ENCODE measurements at places on chromosomes 7 and 10. TPM values are rescaled to one million over a fixed set of nuclear protein-coding genes. Genes with fewer than 3 reads are reported as not detected.

Gene ARPC1B
- total RNA-seq: 243 TPM

Gene C10orf67
- total RNA-seq: 0.18 TPM

Gene DIP2C
- 8.6 TPM for total RNA-seq

GRCh38 chr10:103350175-103350516, 794 bp downstream of the PCGF6 start:
- H3K27ac ChIP-seq: peak overlapping the region; percentile 95
- no peaks in the 10 kb centered on the region for H3K27me3 ChIP-seq
- peak overlapping the region; percentile 98 for H3K4me3 ChIP-seq

DNA sequence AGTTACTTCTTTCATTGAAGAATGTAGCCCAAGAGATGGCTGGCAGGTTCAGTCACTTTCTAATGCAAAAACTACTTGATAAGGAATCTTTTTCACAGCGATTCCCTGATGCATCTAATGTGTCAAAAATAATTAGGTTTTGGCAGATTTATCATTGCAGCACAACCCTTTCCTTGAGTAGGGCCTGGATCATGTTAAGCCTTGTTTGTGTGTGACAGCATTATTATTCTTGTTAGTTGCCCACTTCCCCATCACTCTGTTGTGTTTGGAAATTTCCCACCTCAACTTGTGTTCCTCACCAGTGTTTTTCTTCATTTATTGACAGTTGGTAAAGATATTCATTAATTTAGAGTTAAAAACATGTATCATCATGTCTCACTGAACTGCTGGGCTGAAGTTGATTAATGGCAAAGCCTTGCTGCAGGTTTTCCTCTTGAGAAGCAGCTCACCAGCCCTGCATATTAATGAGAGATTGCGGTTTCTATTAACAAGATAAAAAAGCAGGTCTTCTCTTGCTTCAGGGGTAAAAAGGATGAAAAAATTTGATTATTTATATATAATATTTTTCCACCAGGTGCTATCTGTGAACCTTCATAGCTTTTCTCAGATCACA, 233.3 kb upstream of the MDFIC start:
- no peaks in the 10 kb centered on the region for H3K36me3 ChIP-seq
- no peak overlapping the region for H3K27ac ChIP-seq
- H3K4me1 ChIP-seq: no peaks in the 10 kb centered on the region
- no peak for DNase-seq

DNA sequence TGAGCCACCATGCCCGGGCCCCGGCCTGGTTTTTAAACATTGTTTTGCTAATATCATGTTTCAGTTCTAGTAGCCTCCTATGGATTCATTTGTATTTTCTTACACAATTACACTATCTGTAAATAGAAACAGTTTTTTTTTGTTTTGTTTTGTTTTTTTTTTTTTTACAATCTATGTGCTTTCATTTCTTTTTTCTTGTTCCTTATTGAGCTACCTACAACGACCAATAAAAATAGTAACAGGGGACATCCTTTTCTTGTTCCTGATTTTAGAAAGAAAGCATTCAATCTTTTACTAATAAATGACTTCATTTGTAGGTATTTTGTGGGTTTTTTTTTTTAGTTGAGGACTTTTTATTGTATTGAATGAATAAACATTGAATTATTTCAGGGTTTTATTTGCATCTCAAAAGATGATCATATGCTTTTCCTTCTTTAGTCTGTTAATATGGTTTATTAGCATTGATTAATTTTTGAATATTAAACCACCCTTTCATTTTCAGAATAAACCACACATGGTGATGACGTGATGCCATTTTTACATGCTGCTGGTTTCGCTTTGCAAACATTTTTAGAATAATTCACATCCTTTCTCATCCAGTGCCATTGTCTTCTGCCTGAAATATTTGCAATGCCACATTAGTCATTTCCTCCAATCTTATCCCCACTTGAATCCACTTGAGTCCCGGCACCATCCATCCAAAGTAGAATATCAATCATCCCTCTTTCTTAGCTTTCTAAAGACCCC, 18.1 kb upstream of the AKR1E2 start:
- H3K36me3 ChIP-seq: no peaks in the 10 kb centered on the region
- no peaks in the 10 kb centered on the region for H3K27me3 ChIP-seq
- H3K27ac ChIP-seq: peak overlapping the region; percentile 53
- DNase-seq: peak; percentile 86
- no peak overlapping the region for H3K4me3 ChIP-seq

DNA sequence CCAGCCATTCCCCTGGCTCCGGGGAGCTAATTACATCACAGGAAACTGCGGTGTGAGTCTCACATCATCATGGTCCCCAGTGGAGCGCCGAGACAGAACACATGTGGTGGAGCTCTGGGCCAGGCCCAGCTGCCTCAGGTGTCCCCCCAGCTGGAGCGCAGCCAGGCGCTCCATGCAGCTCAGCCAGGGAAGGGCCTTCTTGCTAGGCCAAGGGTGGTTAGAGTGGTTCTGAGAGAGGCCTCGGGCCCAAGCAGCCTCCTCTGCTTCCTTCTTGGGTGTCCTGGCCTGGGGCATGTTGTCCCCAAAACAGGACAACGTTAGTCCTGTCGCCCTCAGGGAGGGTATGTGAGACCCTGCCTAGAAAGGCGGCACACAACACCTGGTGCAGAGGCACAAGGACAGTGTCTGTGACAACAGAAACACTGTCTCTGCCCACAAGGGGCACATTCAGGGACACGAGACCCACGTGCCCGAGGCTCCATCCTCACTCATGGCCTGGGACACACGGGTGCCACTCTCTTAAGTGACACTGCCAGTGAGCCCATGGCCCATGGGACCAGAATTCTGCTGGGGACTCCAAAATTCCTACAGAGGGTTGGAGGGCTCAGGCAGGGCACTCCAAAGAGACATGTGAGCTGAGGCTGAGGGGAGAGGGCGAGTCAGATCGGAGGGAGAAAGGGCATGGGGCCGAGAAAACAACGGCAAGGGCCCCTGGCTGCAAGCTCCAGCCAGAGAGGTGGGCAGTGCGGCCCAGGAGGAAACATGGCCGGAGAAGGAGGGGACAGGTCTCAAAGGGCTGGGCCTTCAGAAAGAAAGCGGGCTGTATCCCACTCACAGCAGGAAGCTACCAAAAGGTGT, 37.0 kb upstream of the RET start:
- no peaks in the 10 kb centered on the region for H3K36me3 ChIP-seq
- H3K4me1 ChIP-seq: no peaks in the 10 kb centered on the region
- no peak overlapping the region for H3K27ac ChIP-seq
- DNase-seq: no peak
- H3K4me3 ChIP-seq: no peak overlapping the region

GRCh38 chr7:154183482-154183881, 131.3 kb downstream of the DPP6 start:
- no peak for DNase-seq
- no peaks in the 10 kb centered on the region for H3K36me3 ChIP-seq
- no peak overlapping the region for H3K27ac ChIP-seq
- H3K4me3 ChIP-seq: no peak overlapping the region
- H3K27me3 ChIP-seq: no peaks in the 10 kb centered on the region

DNA sequence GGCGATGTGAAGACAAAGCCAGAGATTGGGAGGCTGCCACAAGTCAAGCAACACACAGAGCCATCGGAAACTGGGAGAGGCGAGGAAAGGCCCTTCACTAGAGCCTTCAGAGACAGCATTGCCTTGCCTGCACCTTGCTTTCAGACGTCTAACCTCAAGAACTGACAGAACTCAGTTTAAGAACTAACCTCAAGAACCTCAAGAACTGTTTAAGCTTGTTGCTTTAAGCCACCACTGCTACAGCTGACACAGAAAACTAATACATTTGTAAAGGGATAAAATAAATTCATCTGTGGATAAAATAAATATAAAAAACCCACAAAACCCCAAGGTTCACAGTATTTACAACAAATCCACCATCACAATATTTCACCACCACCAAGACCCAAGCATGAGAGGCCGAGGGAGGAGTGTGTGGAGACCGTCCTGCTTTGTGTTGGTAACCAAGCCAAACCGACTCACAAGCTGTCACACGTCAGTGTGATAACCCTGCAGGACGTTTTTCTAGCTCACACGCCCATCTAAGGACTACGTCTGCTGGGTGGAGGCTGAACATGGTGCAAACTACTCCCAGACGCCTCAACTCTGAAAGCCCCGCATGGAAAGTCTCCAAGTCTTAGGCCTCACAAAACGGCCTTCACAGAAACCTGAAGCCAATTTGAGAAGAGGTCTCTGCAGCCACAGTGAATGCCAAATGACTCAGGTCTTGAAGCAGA, 116.8 kb downstream of the ABLIM1 start:
- DNase-seq: peak; percentile 91
- no peaks in the 10 kb centered on the region for H3K36me3 ChIP-seq

GRCh38 chr7:157721468-157722136, 384.8 kb downstream of the DNAJB6 start:
- no peak overlapping the region for H3K27ac ChIP-seq
- DNase-seq: no peak
- H3K4me1 ChIP-seq: no peaks in the 10 kb centered on the region
- no peaks in the 10 kb centered on the region for H3K27me3 ChIP-seq
- no peak overlapping the region for H3K4me3 ChIP-seq
- no peaks in the 10 kb centered on the region for H3K36me3 ChIP-seq

- H3K27ac ChIP-seq: no peak overlapping the region
- no peaks in the 10 kb centered on the region for H3K4me1 ChIP-seq
Measured at GRCh38 chr7:96287132-96287531, 34.8 kb downstream of the SLC25A13 start.
